Small intestine (tissue), 16 donors: ENCODE measurements at places on chromosomes 3 and 15. TPM values are rescaled to one million over a fixed set of nuclear protein-coding genes. Genes with fewer than 3 reads are reported as not detected.

DNA sequence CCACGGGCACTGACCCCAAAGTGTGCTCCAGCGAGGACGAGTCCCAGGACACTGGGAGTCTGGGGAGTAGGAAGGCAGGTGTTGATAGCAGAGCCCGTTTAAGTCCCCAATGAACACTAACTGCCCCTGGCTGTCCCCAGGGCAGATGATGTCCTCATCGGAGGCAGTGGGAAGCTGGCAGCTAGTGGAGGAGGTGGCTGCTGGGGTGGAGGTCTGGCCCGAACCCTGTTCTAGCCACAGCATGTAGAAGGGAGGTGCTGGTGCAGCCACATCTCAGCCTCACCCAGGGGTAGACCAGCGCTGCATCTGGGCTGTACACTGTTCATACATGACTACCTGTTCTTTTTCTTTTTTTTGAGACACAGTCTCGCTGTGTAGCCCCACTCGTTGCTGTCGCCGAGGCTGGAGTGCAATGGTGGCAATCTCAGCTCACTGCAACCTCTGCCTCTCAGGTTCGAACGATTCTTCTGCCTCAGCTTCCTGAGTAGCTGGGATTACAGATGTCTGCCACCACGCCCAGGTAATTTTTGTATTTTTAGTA is 51.8 kb downstream of the KLF13 start:
- no peak for DNase-seq

GRCh38 chr3:28050885-28051284 is 190.5 kb upstream of the CMC1 start:
- peak; percentile 92 for DNase-seq

The POLR2H gene
- polyA plus RNA-seq = 150 TPM

The MEX3B gene
- polyA plus RNA-seq = not detected
